ENCODE measurements at places on chromosomes 2 and 18.
A peak's percentile ranks its signal among the peaks of the same experiment; 100 is the strongest.

GRCh38 chr2:180196419-180196977, 189.4 kb upstream of the CWC22 start:
- no peak for DNase-seq

- DNase-seq: no peak
Observed at GRCh38 chr2:58215429-58215828, 25.7 kb downstream of the FANCL start.

DNA sequence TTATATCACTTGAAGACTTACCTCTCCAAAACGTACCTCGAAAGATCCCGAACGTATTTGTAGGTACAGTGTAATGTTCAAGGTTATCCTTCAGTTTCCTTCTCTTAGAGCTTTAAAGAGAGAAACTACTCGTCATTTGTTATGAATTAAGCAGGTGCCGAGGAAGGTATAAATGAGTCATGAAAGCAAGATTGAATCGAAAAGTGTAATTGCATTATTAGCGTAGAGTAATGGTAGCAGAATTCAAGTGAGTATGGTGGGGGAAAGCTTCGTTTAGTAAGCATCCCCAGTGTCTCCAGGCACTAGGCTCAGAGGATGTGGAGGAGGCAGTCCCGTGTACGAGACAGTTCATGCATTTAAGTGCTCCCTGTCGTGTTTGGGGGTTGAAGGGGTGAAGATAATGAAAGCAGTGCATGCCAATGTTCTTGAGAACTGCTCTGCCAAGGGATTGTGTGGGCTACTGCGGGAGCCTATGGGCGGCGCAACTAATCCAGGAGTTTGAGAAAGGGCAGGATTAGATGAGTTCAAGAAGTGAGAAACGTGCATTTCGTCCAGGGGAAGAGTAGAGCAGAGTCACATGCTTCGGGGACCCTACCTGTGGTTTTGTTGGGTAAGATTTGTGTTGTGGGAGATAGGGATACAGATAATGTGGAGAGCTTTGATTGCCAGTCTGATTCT, 858 bp downstream of the POLR1B start:
- no peak for DNase-seq

DNA sequence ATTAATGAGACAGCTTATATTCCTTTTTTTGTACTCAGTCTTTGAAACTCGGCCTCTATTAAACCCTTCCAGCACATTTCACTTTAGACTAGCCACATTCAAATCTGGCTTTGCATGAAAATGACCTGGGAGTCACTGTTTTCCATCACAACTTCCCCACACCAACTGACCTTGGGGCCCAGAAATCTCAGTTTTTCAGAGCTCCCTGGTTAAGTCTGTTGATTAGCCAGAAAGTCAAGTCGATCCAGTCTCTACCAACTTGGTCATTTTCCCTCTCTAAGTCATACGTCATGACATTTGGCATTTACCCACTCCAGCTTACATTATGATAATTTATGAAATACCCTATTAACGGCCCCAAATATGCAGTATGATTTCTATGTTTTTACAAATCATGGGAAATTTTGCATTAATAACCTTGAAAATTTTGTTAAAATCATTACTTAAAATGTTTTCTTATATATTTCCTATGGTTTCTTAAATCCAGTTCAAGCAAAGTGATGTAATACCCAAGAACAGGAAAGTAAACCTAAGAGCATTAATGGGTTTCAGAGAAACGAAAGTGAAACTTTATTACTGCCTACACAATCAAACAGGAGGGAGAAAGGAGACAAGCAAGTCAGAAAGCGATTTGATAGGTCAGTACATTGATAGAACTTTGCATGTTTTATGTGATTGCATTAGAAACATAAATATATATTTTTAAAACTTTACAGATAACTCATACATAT, 77.1 kb downstream of the SPATS2L start:
- DNase-seq: no peak

GRCh38 chr2:113248997-113249770, 29.5 kb downstream of the PAX8 start:
- DNase-seq: peak; percentile 80

- DNase-seq: no peak
Observed at GRCh38 chr18:13681701-13682100, 44.7 kb downstream of the FAM210A start.

DNA sequence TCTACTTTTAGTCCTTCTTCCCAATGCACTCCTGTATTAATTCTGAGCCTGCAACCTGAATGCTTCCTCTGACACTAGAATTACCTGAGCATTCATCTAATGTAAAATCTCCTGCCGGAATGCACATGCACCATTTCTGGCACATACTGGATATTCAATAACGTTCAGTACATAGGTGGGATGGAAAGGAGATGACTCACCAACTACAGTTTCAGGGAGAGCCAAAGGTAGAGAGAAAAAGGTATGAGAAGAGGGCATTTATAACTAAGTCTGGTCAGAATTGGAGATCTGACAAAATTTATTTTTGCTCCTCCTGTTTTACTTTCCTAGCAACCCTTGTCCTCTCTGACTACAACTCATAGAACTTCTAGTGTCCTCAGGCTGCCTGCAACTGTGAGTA, 1954.1 kb upstream of the CELF4 start:
- no peak for DNase-seq

- no peak for DNase-seq
Observed at GRCh38 chr2:19850056-19851050, 51.4 kb downstream of the TTC32 start.

DNA sequence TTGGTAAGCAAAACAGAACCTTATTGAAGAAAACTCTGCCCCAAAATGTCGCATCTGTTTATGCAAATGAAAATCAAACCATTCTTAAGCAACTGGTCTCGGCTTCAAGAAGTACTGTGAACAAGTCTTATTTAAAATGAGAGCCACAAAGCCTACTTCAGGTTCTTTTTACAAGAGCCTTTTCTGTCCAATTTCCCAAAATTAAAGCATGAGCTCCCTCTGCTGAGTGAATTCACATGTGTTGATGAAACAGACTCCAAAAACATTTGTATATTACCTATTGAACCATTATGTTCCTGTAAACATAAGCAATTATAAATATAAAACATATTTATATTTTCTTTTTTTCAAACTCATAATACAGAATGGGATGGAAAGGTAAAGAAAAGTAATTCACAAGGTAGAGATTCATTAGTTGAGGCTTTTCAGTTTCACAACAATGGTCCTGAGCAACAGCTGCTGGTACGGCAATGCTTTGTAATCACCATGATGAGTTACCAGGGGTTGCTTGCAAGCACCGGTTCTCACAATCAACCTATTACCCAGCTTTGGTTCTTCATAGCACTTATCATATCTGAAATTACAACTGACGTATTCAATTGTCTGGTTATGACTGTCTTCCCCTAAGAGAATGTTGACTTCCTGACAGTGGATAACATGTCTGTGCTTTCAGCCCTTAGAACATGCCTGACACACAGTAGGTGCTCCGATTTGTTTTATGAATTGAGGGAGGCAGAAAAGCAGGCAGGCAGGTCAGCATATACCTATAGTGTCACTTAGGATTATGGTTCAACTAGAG, 108.4 kb upstream of the BZW1 start:
- no peak for DNase-seq

GRCh38 chr2:241214766-241215165, 26.3 kb downstream of the ANO7 start:
- DNase-seq: no peak
